ENCODE measurements at places on chromosomes 11 and 22.

GRCh38 chr11:117421041-117421440, 93.4 kb downstream of the CEP164 start:
- no peak for DNase-seq

- no peak for DNase-seq
These were observed 67.9 kb upstream of the BLID start for GRCh38 chr11:122183933-122184332.

DNA sequence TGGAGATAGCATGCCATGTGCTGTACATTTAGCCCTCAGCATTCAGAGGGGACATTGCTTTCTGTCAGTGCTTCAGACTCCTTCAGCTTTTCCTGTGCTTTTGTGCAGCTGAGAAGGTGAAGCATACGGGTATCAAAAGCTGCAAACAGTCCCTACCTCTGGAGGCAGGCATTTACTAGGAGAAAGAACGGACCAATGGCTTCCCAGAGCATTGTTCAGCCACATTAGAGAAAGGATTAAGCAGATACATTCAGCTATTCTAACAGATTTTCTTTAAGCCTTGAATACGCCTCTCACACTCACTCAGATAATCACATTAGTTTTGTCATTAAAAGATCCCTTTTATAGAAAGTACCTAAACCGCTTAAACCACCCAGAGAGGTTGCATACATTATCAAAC, 80.7 kb upstream of the FAM181B start:
- DNase-seq, result no peak

GRCh38 chr22:19783586-19784383, 23.2 kb downstream of the TBX1 start:
- DNase-seq, result no peak

DNA sequence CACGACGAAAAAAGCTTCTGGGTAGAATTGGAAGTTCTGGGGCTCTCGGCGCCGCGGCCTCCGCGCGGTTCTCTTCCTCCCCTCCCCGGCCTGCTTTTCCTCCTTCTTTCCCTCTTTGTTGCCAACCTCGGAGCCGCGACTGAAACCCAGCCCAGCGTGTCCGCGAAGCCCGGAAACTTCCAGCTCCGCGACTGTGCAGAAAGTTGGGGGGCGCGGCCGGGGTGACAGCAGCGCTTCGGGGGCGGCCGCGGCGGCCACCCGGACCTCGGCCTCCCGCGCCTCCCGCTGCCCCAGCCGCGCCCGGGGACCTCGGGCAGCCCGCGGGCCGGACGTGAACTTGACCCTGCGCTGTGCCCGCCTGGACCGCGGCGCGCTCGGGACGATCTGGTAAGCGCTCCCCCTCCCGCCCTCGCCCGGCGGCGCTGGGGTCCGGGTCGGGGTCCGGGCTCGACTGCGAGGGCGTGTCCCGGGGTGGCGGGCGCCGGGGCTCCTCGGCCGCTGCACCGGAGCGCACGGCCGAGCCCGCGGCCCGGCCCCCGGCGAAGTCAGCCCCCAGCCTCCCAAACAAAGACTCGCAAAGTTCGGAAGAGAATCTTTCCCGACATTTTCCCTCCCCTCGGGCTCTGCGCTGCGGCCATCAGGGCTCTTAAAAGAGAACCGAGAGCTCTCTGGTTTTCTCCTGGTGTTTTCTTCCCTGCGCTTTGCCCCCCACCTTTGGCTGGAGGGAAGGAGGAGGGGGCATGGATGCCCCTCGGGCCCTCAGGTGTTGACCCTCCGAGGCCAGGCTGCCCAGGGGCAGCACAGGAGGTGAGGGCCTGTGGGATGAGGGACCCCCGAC, 67.9 kb upstream of the WNT7B start:
- DNase-seq, result no peak

- no peak for DNase-seq
These were observed 59.8 kb downstream of the TENM4 start for GRCh38 chr11:79381036-79381435.

DNA sequence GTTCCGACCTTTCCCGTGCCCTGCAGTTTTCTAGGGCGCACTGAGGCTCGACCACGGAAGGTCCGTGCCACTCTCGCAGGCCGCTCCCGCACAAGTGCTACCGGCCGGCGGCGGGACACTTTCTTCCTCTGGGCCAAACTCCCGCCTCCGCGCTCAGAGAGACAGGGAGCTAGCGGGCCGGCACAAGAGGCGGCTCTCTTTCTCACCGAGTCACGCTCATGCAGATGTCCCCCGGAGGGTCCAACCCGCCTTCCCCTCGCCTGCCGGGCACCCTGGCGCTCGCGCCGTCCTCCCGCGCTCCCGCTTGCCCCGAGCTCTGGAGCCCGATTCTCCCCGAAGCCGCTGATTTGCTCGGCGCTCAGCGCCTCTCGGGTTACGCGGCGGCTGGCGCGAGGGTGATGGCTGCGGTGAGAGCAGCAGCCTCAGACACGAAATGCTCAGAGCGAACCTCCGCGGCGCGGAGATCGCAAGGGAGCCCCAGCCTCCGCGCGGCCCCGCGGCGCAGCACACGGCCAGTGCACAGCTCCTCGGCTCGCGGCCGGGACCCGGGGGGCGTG, 1.0 kb downstream of the LMO1 start:
- DNase-seq, result no peak

DNA sequence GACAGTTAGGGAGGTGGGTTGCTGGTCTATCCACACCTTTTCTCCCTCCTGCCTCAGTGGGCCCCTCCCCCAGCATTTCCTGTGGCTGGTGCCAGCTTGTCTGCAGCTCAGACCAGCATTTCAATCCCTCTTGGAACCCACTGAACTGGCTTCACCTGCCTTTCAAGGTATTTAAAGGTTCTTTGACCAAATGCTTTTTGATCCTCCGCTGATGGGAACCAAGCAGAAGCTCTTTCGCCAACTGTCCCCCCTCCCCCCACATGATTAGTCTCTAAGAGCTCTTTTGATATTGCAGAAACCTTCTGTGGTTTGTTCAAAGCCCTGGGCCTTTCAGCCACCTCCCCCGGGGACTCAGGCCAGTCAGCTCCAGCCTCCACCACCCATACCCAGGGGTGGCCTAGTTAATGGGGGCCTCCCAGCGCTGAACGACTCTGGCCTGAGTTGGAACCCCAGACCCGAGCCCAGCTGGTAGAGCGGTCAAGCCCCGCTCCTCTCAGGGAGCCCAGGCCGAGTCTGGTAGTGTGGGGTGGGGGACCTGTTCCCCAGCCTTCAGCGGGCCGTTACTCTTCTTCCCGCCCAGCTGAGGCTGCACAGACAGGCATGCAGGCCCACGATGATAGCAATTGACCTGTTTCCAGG, 6.0 kb upstream of the SYT7 start:
- DNase-seq, result no peak

DNA sequence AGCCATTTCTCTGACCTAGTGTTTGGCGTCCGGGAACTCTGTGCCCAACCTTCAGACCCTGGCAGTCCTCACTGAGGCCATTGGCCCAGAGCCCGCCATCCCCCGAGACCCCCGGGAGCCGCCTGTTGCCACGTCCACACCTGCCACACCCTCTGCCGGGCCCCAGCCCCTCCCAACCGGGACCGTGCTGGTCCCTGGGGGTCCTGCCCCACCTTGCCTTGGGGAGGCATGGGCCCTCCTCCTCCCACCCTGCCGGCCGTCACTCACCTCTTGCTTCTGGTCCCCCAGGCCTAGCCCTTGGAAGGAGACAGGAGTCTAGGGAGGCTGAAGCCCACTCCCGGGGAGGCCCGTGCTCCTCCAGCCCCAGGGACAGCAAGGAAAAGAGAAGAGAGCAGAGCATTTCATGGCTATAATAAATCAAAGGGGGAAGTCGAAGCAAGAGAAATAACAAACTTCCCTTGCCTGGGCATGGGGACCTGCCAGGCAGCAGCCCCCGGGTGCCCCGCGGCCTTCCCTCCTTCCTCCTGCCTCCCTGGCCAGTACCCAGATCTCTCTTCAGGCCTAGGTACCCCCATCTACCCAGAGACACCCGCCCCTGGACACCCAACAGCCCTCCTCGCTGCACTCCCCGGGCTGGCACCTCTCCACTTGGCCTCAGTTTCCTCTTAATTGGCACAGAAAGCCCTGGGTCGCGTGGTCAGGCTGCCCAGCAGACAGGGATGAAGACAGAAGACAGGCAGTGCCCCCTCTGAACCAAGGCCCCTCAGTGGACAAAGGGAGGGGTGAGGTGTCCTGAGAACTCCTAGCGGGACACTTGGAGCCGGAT, 13.0 kb upstream of the SLC39A13 start:
- no peak for DNase-seq

DNA sequence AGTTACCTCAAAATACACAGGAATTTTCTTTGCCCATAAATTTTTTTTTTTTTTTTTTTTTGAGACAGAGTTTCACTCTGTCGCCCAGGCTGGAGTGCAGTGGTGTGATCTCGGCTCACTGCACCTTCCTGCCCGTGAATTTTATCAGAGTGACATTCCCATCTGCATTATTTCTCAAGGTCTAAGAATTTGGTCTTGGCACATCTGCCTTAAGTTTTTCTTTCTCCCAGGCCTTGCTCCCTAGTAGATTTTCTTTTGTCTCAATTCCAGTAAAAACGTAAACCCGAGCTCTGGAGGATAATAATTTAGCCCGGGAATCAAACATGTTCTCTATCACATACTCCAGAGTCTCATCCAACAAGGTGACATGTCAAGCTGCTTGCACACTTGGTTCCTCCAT, 12.4 kb downstream of the TRIM6 start:
- no peak for DNase-seq

GRCh38 chr22:42343531-42344081, 73.2 kb upstream of the TCF20 start:
- DNase-seq, result no peak

GRCh38 chr11:75233754-75234172, 6.8 kb upstream of the TPBGL start:
- DNase-seq, result no peak

Measured in T-helper 1 cell (primary cell).